Mucosa of gallbladder (tissue), 1 donor: ENCODE measurements at places on chromosomes 2 and 18. TPM values are rescaled to one million over a fixed set of nuclear protein-coding genes. Genes with fewer than 3 reads are reported as not detected.

CYP26B1 gene
- total RNA-seq = 2.2 TPM

DNA sequence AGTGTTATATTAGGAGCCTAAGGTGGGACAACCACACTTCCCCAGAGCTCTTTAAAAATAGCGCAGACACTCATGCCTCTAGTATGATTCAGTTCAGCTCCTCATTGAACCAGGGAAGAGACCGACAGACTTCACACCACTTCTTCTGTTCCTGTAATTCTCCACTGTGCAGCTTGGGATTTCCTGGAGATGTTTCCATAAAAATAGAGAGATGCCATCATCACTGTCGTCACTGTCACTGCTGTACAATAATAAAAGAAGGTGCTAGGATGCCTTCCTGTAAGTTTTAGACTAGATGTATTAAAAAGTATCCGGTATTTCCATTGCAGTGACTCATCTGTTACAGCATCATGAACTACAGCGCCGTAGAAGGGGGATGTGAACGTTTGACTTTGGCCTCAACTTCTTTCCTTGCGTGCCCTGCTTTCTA is 110.9 kb downstream of the FAM210A start:
- DNase-seq = no peak

- no peak for DNase-seq
Observed at GRCh38 chr2:85457877-85458316, 39.4 kb downstream of the SH2D6 start.

DNA sequence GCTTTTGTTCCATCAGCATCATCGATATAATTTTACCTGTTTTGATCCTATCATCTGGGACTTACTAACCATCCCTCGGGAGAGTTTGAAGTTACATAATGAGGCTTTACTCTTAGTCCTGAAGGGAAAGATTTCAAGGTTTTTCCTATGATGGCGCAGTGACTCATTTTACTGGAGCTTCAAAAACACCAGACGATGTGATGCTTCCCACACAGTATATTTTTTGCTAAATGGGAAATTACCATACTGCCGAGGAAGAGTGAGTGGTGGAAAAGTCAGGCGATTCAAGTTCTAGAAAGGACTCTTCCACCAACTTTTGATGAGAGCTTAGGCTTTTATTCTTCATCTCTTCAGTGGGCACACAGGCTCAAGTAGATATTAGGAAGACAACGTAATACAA is 44.6 kb upstream of the GCG start:
- no peak for DNase-seq

GRCh38 chr18:63320975-63321265 is 1.4 kb upstream of the BCL2 start:
- DNase-seq = peak; percentile 44

TRABD2A gene
- 0.52 TPM for total RNA-seq

GRCh38 chr2:139259422-139260051 is 479.3 kb upstream of the NXPH2 start:
- no peak for DNase-seq

HMSD gene
- total RNA-seq = not detected

DNA sequence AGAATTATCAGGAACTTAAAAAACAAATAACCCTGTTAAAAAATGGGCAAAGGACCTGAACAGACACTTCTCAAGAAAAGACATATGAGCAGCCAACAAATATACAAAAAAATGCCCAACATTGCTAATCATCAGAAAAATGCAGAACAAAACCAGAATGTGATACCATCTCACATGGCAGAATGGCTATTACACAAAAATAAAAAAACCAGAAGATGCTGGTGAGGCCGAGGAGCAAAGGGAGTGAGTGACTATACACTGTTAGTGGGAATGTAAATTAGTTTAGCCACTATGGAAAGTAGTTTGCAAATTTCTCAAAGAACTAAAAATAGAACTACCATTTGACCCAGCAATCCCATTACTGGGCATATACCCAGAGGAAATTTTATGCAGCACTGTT is 95.8 kb upstream of the DSEL start:
- DNase-seq = no peak

DNA sequence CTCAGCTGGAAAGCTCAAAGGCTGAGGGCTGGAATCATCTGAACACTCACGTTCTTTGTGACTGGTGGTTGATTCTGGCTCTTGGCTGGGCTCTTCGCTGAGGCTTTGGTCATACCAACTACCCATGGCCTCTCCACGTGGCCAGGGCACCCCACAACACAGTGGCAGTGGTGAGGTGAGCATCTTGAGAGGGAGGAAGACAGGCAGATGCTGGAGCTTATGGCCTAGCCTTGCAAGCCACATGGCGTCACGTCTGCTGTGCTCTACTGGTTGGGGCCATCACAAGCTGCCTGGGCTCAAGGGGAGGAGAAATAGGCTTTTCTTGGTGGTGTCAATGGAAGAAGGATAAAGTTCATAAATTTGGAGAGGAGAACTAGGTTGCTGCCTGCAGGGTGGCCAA is 19.6 kb downstream of the LPIN1 start:
- DNase-seq = no peak
